Amniotic epithelial cell (primary cell): ENCODE measurements at places on chromosomes 6 and 20.

GRCh38 chr6:51249798-51250197, 431.1 kb downstream of the TFAP2B start:
- no peak for DNase-seq

- DNase-seq: no peak
These were observed 644 bp downstream of the OARD1 start for GRCh38 chr6:41071501-41071922.

- peak; percentile 54 for DNase-seq
These were observed 18.3 kb downstream of the SLC16A10 start for GRCh38 chr6:111105578-111105977.

GRCh38 chr20:46557231-46557956, 6.9 kb upstream of the OCSTAMP start:
- DNase-seq: peak; percentile 56

DNA sequence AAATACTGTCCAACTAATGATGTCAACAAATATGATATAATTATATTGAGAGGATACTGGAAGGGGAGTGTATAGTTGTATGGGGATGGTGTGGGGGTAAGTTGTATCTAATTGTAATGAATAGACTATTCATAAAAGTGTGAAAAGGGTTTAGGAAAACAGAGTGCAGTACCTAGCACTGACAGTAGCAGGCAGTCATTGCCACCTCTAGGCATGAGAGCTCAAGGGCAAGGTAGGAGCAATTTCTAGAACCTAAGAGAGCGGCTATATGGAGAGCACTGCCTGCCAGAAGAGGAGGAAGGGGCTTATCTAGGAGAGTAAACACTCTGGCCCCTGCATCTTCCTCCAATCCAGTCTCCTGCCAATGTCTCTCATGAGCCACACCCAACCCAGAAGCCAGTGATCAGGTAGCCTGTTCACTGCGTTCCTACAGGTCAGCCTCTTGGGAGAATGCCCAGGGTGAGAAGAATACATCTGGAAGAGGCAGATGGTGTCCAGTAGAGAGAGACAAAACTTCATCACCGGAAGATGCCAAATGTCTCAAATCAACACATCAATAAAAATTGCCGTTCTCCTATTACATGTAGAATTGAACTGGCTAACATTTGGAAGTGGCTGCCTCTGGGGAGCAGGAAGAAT, 200.0 kb downstream of the LY86 start:
- peak; percentile 19 for DNase-seq

DNA sequence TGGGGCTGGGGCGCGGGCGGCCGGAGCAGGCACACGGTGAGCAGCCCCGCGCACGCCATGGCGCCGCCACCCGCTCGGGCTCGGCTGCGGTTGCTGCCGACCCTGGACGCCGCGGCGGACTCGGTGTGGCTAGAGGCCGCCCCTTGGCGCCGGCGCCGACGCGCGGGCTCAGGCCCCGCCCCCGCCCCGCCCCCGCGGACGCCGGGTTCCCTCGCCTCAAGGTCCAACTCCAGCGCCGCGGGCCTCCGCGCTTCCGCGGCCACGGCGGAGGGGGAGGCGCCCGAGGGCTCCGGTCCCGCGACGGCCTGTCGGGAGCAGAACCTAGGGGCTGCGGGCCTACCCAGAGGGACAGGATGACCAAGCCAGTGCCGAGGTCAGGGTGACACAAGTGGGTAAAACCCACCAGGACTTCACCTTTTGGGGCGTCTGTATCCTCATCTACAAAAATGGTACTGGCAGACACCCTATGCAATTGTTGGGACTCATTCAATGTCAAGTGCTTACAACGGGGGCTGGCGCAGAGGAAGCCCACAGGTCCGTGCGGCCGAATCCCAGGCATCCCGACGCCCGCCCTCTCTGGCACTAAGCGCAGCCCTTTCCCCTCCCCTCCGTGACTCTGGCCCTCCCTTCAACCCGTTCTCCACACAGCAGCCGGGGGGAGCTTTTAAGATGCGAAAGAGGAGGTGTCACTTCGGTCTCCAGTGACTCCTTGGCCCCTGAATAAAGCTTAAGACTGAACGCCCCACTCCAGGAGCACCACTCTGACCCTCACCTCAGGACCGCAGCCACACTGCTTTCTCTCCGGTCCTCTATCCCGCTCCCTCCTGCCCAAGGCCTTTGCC, at the start of gene NECAB3:
Gene NECAB3 (minus strand): TSS at position 135 of the 842 bp plus-strand sequence. CDS start 76 bp downstream, at position 59.
- DNase-seq: peak; percentile 59
